ENCODE measurements at places on chromosomes 2 and 18. TPM values are rescaled to one million over a fixed set of nuclear protein-coding genes. Genes with fewer than 3 reads are reported as not detected.

DNA sequence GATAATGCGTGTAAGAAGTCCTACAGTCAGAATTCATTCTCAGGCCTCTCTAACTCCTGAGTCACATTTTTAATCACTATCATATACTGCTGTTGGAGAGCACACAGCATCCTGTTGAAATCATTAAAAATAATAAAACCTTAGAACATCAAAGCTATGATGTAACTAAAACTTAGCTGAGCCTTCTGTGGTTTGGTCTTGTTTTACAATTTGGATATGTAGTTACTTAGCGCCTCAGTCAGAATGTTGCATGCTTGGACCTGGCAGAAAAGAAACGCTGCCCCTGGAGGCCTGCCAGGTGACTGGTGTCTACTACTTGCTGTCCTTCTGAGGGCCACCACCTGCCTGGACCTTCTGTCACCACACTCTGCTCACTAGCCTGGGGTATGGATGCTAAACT lies 261.1 kb upstream of the RASGRP3 start:
- peaks cover 14% of the 10 kb centered on the region for H3K4me1 ChIP-seq
- no peaks in the 10 kb centered on the region for H3K36me3 ChIP-seq
- no peak overlapping the region for H3K27ac ChIP-seq
- no peak overlapping the region for H3K4me3 ChIP-seq
- no peaks in the 10 kb centered on the region for H3K27me3 ChIP-seq

- peaks cover 8% of the 10 kb centered on the region for H3K4me1 ChIP-seq
- H3K27ac ChIP-seq = no peak overlapping the region
- H3K27me3 ChIP-seq = no peaks in the 10 kb centered on the region
- H3K4me3 ChIP-seq = no peak overlapping the region
- H3K36me3 ChIP-seq = no peaks in the 10 kb centered on the region
Measured at GRCh38 chr18:26721854-26722564, 143.5 kb downstream of the AQP4 start.

DNA sequence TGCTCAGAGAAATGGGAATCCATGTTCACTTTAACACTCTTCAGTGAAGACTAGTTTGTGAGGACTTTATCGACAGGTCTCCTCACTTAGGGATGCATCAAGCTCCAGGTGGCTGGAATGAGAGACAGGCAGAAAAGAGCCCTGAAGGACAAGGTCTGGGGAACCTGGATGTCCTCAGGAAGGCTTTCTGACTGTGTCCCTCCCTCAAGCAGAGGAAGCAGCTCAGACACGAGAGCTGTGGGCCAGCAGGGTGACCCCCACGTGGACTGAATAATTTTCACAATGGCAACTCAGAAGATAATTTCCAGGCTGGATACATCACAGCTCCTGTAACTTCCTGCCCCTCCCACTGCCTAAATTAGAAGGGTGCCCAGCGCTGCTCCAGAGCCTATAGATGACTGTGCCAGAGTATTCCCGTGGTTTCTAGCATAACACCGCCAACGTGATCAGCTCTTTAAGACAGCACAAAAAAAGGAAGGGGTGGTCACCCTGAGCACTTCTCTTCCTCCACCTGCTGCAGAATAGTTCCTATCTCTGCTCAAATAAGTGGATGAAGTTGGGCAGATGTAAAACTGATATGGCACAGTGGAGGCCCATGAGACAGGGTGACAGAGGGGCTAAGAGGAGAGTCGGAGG lies 25.7 kb upstream of the NCK2 start:
- DNase-seq = no peak
- H3K4me3 ChIP-seq = no peak overlapping the region
- H3K36me3 ChIP-seq = no peaks in the 10 kb centered on the region
- no peaks in the 10 kb centered on the region for H3K27me3 ChIP-seq
- H3K4me1 ChIP-seq = no peaks in the 10 kb centered on the region

Gene FEV
- not detected for total RNA-seq

- no peak for DNase-seq
- H3K27me3 ChIP-seq = no peaks in the 10 kb centered on the region
- no peak overlapping the region for H3K27ac ChIP-seq
- H3K4me3 ChIP-seq = no peak overlapping the region
Measured at GRCh38 chr2:134372611-134373131, 118.8 kb downstream of the MGAT5 start.

Gene FKBP7
- total RNA-seq = 28.3 TPM

Data from neural crest cell (in vitro differentiated cells).